ENCODE measurements at places on chromosomes 11 and 22. TPM values are rescaled to one million over a fixed set of nuclear protein-coding genes. Genes with fewer than 3 reads are reported as not detected.

Gene FAM227A
- total RNA-seq: not detected

Gene UPK3A
- 0.94 TPM for total RNA-seq

Gene HEPN1
- not detected for total RNA-seq

Gene ESAM
- 9.4 TPM for total RNA-seq

Gene MAPK8IP2
- 0.10 TPM for total RNA-seq

Gene C22orf23
- not detected for total RNA-seq

Gene FOLH1
- total RNA-seq: not detected

Gene NRIP3
- total RNA-seq: 11.5 TPM

Gene RFPL3
- 0.21 TPM for total RNA-seq

Gene ZNHIT2
- 5.7 TPM for total RNA-seq

Gene UBASH3B
- 16.3 TPM for total RNA-seq

All from mononuclear cell (primary cell).